Stomach (tissue), 19 donors: ENCODE measurements at places on chromosomes 3 and 15. TPM values are rescaled to one million over a fixed set of nuclear protein-coding genes. Genes with fewer than 3 reads are reported as not detected.
A peak's percentile ranks its signal among the peaks of the same experiment; 100 is the strongest.

DNA sequence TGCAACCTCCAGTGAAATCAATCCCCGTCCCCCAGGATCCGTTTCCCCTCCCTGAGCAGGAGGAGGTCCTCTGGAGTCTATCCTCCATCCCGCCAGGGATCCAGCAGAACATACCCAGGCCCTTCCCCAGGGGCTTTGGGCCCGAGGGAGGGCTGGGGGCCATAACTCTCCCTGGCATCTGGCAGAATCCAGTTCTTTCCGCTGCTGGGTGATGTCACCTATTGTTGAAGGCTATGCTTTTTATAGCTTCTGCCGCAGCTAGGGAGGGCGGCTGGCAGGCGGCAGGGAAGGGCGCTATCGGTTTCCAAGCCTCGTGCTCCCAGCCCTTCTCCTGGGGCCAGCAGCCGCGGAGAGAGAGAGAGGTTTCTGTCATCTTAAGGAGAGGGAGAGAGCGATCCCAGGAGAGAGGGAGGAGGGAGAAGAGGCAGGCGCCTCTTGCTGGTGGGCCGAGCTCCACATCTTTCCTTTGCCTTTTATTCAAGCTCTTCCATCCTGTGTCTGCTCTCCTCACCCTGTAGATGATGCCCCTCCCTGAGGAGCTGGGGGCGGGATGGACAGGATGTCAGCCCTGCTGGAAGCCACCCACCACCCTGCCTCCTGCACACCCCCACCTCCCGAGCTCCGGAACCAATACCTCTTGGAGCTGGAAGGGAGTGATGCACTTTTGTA, 120.1 kb downstream of the ANP32A start:
- DNase-seq = peak; percentile 91
- peaks cover 8% of the 10 kb centered on the region for H3K4me1 ChIP-seq
- H3K36me3 ChIP-seq = no peaks in the 10 kb centered on the region
- H3K4me3 ChIP-seq = no peak overlapping the region
- H3K27ac ChIP-seq = no peak overlapping the region
- H3K27me3 ChIP-seq = no peaks in the 10 kb centered on the region

DNA sequence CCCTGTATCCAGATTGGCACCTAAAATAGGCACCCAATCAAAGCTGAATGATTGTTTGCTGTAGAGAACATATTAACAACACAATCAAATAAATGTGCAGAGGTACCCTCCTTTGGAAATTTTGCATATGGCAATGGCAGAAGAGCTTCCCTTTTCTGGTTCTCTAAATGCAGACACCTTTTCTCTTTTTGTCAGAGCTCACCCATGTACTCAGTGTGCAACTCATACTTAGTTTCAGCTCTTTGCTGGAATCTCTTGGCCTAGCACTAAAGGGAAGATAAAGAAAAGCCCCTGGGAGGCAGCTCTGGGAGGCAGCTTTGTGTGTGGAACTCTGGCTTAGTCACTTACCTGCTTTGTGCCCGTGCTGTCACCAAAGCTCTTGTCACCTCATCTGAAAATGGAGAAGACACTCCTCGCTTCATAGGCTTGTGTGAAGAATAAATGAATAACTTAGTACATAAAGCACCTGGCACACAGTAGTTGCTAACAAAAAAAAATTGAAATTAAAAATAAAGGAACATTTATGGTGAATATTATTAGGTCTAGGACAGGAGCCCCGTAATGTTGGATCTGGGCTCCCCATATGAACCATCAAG, 28.8 kb downstream of the ST6GAL1 start:
- no peak overlapping the region for H3K4me3 ChIP-seq
- no peak overlapping the region for H3K27ac ChIP-seq
- DNase-seq = no peak
- no peaks in the 10 kb centered on the region for H3K27me3 ChIP-seq
- peaks cover 8% of the 10 kb centered on the region for H3K36me3 ChIP-seq

DNA sequence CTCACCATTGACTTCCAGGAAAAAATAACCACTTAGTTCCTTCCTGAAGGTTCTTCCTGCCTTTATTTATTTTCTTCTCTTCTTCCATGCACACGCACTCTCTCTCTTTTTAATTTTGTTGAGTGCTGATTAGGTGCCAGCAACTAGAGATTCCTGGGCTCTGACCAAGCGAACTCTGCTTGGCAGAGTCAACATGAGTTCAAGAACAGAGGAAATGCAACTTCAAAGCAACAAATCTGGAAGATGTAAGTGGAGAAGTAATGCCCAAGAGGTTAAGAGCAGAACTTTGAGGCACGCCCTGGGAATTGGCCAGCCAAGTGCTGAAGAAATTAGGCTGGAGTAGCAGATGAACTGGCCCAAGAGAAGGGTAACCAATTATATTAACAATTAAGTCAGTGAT, 8.5 kb downstream of the ERC2 start:
- H3K27me3 ChIP-seq = peaks cover 4% of the 10 kb centered on the region
- H3K4me1 ChIP-seq = no peaks in the 10 kb centered on the region
- no peak overlapping the region for H3K4me3 ChIP-seq

SMCO1 gene
- total RNA-seq = not detected

DIPK2A gene
- total RNA-seq = 142 TPM

DNA sequence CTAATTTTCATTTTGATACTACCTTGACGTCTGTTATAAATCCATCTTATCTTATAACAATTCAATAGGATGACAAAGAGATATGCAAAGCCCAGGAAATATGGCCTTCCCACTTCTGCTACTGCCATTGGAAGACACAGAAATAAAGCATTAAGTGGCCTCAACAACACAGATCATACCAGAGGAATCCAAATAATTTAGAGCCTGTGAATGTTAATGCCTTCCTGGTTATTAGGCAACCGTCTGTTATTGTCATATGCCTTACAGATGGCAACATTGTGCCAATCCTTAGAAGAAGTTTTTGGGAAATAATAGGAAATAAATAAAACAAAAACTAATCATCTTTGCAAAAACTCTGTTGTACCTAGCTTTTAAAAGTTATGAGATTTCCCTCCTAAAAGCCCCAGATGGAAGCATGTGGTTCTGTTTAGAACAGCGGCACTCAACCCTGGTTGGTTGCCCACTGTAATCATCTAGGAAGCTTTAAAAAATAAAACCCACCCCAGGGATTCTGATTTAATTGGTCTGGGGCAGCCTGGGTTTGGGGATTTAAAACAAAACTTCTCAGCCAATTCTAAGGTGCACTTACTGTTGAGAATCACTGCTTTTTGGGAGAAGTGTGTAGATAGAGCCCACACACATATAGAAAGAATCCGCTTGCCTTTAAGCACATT, 704.8 kb upstream of the CFAP20DC start:
- no peaks in the 10 kb centered on the region for H3K27me3 ChIP-seq
- H3K36me3 ChIP-seq = no peaks in the 10 kb centered on the region
- no peak overlapping the region for H3K4me3 ChIP-seq
- no peak for DNase-seq
- no peak overlapping the region for H3K27ac ChIP-seq

TNFSF10 gene
- total RNA-seq = 4.0 TPM

DNA sequence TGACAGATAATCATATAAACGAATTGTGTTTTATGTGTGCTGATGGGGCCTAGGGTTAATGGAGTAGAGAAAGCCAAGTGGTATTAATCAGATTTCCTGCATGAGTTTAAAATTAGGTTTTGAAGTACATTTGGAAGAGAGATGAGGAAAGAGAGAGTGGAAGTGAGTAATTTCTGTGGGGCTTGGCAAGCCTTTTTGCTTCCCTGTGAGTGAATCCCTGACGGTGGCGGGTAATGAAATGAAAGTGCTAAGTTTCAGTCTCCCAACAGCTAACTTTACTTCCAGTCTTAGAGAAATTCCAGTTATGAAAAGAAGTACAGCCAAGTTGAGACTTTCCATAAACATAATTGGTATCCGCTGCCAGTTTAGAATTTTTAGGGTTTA, 139.4 kb downstream of the BBX start:
- no peaks in the 10 kb centered on the region for H3K36me3 ChIP-seq
- H3K4me1 ChIP-seq = peaks cover 29% of the 10 kb centered on the region
- no peaks in the 10 kb centered on the region for H3K27me3 ChIP-seq
- peak; percentile 71 for DNase-seq
- H3K4me3 ChIP-seq = no peak overlapping the region

- no peaks in the 10 kb centered on the region for H3K27me3 ChIP-seq
- no peaks in the 10 kb centered on the region for H3K36me3 ChIP-seq
- no peaks in the 10 kb centered on the region for H3K4me1 ChIP-seq
- H3K27ac ChIP-seq = no peak overlapping the region
- no peak for DNase-seq
Observed at GRCh38 chr15:95363646-95364045, 966.9 kb upstream of the NR2F2 start.

LRRC3B gene
- not detected for total RNA-seq

GRCh38 chr3:185647880-185648210, 61.8 kb downstream of the SENP2 start:
- H3K36me3 ChIP-seq = no peaks in the 10 kb centered on the region
- no peak for DNase-seq
- H3K4me1 ChIP-seq = no peaks in the 10 kb centered on the region
- no peak overlapping the region for H3K27ac ChIP-seq
- no peak overlapping the region for H3K4me3 ChIP-seq

DNA sequence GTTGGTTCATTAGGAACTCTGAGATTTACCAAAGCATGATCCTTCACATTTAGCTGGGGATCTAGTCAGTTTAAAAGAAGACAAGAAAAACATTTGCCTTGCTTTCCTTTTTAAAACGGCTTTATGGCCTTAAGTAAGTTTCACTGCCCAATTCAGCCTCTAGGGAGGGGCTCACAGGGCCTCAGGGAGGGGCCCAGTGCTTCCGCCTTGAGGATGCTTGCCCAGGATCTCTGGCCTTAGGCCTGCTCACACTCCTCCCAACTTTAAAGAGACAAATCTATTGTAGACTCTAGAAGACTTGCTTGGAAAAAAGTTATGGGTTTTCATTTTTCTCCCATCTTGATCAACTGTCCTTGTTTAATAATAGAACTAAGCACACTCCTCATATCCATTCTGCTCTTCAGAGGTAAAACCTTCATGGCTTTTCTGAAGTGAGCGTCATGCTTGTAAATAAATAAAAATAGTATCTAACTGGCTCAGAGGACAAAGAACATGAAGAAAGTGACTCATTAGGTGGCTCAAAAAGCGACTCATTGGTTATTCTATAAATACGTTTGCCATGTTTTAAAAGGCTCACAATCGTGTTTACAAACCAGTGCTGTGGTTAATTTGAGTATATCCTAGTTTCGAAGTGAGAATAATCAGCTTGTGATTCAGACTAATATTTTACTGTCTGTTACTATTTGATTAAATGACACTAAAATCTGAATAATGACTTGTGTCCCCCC, 13.7 kb downstream of the PDHB start:
- DNase-seq = no peak
- H3K27me3 ChIP-seq = no peaks in the 10 kb centered on the region
- peaks cover 44% of the 10 kb centered on the region for H3K36me3 ChIP-seq
- H3K27ac ChIP-seq = no peak overlapping the region

DTX3L gene
- total RNA-seq = 19.1 TPM

CP gene
- total RNA-seq = 7.5 TPM

- no peaks in the 10 kb centered on the region for H3K27me3 ChIP-seq
- no peak overlapping the region for H3K27ac ChIP-seq
- no peak for DNase-seq
- no peaks in the 10 kb centered on the region for H3K36me3 ChIP-seq
- H3K4me1 ChIP-seq = no peaks in the 10 kb centered on the region
- no peak overlapping the region for H3K4me3 ChIP-seq
Observed at GRCh38 chr3:60444898-60445437, 806.3 kb downstream of the FHIT start.

DNA sequence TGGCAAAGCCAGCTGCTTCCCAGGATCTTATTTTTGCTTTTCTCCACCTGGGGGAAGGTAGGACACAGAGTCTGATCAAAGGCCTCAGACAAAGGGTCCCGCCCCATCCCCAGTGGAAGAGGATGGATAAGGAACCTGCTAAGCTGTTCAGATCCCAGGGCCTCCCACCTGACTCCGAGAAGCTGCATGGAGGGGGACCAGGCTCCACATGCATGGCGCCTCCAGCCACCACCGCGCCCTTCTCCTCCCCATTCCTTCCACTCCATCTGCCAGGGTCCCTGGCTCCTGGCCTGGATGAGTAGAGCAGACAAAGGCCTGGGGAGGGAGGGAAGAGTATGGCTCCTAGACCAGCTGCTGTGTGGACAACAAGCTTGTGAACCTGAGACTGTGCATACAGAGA, 20.0 kb upstream of the CRABP1 start:
- H3K4me3 ChIP-seq = no peak overlapping the region
- H3K4me1 ChIP-seq = peaks cover 8% of the 10 kb centered on the region
- DNase-seq = no peak
- H3K36me3 ChIP-seq = no peaks in the 10 kb centered on the region

DNA sequence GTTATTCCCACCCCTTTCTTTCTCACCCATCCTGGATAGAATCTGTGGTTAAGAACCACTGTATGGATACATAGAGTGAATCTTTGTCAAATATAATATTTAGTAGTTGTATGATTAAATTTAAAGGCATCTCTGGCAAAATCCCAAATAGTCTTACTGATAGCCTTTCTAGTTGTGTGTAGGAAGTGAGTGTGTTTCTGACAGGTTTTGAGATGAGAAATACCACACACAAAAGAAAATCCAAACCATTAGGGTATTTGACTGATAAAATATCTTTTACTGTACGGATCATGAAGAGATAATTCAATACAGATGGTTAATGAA, 44.7 kb upstream of the PLCL2 start:
- peaks cover 39% of the 10 kb centered on the region for H3K4me1 ChIP-seq
- H3K4me3 ChIP-seq = no peak overlapping the region
- no peak overlapping the region for H3K27ac ChIP-seq

DNA sequence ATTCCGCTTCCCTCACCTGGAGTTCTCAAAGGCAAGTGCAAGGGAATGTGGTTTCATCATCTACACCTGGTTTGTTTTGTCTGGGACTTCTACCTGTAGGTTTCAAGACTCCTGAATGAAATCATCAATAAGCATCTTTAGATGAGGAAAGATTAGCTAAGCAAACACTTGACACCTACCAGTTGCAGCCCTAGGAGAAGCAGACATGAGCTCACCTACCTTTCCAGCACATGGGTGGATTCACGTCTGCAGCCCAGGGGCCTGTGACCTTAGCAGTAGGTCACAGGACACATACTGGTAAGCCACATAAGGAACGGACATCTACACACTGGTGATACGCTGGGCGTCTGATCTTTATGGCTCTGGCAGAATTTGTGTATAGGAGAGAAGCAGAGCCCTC, 26.7 kb downstream of the SLCO2A1 start:
- no peak for DNase-seq
- H3K27ac ChIP-seq = no peak overlapping the region
- H3K27me3 ChIP-seq = no peaks in the 10 kb centered on the region
- no peaks in the 10 kb centered on the region for H3K4me1 ChIP-seq
- no peak overlapping the region for H3K4me3 ChIP-seq

STAC gene
- total RNA-seq = 7.2 TPM

UROC1 gene
- total RNA-seq = not detected

DNA sequence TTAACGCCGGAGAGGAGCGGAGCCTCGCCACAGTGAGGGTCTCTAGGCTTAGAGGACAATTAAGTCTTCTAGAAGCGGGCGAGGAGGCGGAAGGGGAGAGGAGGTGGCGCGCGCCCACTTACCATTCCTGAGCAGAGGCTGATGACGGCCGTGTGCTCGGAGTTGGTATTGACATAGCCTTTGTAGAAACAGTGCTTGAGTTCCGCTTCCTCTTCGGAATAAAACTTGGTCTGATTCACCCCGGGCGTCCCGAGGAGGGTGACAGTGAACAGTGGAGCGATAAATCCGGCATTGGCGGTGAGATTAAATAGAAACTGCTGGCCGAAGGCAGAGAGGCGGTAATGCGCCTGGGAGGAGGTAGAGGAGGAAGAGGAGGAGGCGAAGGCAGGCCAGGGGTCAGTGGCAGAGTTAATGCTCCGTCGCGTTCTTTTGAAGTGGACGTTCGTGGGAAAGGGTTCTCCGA, 1.3 kb downstream of the ADAMTS9 start:
- peaks cover 46% of the 10 kb centered on the region for H3K4me1 ChIP-seq
- peak overlapping the region; percentile 98 for H3K27ac ChIP-seq
- no peaks in the 10 kb centered on the region for H3K36me3 ChIP-seq
- H3K27me3 ChIP-seq = peaks cover 13% of the 10 kb centered on the region
- peak overlapping the region; percentile 67 for H3K4me3 ChIP-seq
- peak; percentile 81 for DNase-seq
